Airway epithelial cell (primary cell): ENCODE measurements at places on chromosomes 3 and 15. TPM values are rescaled to one million over a fixed set of nuclear protein-coding genes. Genes with fewer than 3 reads are reported as not detected.

The DIS3L gene
- total RNA-seq: 10.7 and 14.5 TPM in 2 replicates

The TIMP4 gene
- total RNA-seq: 0.07 TPM in 1 of 2 replicates, not detected in the other

The ZNF619 gene
- 2.3 and 3.7 TPM in 2 replicates for total RNA-seq

The DAZL gene
- total RNA-seq: not detected in 2 replicates

The STAB1 gene
- total RNA-seq: not detected in 2 replicates

The UBE3A gene
- total RNA-seq: 46.3 and 48.3 TPM in 2 replicates
